Hematopoietic multipotent progenitor cell treated with erythropoietin and hydrocortisone succinate and interleukin-3 and kit ligand, for 15 days (in vitro differentiated cells): ENCODE measurements at places on chromosomes 7 and 10.

- no peak for DNase-seq
These were observed 135.6 kb upstream of the NEBL start for GRCh38 chr10:21032587-21033319.

DNA sequence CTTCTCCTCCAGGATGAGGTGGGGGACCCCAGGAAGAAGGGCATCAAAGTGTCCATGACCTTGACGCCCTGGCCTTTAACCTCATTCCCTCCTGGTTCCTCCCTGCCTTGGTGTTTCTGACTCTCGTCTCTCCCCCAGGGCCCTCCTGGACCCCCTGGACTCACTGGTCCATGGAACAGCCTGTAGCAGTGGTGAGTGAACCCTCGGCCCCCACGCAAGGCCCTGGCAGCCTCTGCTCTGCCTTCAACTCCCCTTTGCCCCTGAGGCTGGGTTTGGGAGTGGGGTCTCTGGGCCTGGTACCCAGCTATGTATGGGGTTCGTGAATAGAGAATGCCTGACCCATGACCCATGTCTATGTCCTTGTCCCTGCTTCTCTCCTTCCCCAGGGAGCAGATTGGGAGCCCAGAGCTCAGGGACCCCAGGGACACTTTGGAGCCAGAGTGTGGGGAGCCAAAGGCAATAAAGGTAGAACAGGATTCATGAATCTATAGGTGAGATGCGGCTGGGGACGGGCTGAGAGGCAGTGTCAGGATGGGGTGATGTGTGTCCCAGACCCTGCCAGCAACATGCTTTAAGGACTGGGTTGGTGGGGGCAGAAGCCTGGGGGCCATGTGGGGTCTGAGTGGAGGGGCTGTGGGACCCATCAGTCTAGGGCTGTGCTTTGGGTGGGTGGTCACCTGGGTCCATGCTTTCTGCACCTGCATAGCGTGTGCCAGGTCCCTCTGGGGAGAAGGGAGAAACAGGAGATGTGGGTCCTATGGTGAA, 18.4 kb upstream of the VOPP1 start:
- no peak for DNase-seq

DNA sequence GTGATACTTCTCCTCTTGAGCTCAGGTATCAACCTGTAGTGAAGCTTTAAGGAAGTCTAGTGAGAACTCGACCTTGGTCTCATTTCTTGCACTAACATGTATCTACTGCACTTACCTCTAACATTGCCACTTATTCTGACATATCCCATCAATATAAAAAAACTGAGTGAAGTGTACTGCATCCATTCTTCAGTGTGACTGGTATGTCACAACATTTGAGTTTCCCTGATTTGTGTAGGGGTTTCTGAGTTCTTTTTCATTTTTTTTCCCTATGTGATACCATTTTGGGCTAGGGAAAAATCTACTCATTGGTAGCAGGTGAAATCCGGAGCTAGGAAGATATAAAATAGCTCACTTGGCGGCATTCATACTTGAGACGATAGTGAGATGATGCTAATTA, 274.3 kb downstream of the PRKG1 start:
- no peak for DNase-seq

GRCh38 chr7:122339145-122339904, 34.8 kb upstream of the FEZF1 start:
- no peak for DNase-seq

DNA sequence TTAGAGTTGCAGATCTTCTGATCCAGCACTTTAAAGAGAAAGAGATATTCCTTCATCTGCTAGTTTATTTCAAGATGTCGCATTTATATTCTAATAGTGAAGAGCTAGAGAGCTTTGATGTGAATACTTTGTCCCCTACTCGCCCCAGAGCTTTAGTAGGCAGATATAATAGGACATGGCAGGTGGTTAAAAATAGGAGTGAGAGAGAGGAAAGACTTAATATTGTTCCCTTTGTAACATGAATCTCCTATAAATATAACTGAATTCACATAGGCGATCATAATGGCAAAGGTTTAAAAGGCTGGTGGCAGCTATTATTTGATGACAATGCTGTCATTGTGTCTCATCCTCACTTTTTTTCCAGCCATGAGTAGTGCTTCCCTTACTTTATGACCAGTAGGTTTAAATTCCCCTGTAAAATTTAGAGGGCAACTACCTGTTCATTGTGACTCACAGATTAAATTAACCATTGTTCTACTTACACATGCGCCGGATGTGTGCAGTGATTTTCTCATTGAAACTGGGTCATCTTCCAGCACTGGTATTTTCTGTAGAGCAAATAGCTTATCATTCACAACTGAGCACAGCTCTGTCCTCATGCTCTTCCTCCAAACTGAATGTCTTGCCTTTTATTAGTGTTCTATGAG, 906.7 kb upstream of the CELF2 start:
- no peak for DNase-seq

GRCh38 chr7:151905353-151905752, 28.4 kb upstream of the PRKAG2 start:
- no peak for DNase-seq

DNA sequence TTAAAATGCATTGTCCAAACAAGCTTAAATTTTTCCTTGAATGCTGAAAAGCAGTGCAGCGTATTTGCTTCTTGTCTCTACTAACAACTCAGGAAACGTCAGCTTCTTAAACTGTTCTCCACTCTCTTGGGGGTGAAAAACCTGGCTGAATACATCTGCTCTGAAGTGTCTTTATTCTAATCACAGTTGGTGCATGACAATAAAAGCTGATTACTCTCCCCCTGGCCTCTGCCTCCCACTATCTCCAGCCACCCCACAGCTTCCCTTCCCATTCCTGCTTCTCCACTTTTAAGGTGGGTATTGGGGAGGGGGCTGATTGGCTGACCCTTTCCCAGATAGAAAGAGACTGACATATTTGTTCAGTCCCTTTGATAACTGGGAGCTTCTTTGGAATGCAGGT, 456.0 kb downstream of the SORCS1 start:
- DNase-seq = no peak

DNA sequence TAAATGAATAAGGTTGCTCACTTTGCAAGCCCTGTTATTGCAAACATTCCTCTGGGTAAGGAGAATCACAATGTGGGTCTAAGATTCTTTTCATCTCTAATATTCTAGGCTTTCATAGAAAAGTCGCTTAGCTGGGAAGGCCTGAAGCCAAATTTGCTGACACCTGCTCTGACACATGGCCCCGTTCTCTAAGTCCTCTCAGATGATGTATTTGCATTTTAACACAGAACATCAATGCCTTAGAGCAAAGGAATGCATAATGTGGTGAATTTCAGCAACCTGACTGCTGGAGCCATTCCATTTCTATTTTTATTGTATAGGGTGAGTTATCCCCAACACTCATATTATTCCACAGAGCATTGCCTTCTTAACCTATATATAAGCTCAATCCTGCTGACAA, 682.1 kb upstream of the NRP1 start:
- DNase-seq = no peak

DNA sequence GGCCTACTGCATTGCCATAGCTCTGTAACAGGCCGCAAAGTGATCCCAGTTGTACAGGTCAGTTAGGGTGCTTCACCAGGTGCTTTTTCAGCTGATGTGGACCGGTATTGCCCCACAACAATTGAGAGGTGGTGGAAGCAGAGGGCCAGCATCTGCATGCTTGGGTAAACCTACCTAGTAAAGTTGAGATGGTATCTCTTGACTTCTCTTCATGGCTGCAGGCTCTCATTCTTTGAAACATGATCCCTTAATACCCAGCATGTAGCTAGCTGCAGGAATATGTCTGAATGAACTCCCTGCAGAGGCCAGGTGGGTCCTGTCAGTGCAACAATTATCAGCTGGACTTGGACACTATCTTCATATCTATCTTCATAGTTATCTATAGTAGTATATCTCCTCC, 60.7 kb upstream of the CCDC6 start:
- DNase-seq = no peak

GRCh38 chr10:128576943-128577670, 450.9 kb upstream of the MKI67 start:
- DNase-seq = no peak

GRCh38 chr10:7389346-7389745, 21.5 kb downstream of the SFMBT2 start:
- no peak for DNase-seq

- no peak for DNase-seq
These were observed 621.4 kb downstream of the POM121L12 start for GRCh38 chr7:53656881-53657280.

DNA sequence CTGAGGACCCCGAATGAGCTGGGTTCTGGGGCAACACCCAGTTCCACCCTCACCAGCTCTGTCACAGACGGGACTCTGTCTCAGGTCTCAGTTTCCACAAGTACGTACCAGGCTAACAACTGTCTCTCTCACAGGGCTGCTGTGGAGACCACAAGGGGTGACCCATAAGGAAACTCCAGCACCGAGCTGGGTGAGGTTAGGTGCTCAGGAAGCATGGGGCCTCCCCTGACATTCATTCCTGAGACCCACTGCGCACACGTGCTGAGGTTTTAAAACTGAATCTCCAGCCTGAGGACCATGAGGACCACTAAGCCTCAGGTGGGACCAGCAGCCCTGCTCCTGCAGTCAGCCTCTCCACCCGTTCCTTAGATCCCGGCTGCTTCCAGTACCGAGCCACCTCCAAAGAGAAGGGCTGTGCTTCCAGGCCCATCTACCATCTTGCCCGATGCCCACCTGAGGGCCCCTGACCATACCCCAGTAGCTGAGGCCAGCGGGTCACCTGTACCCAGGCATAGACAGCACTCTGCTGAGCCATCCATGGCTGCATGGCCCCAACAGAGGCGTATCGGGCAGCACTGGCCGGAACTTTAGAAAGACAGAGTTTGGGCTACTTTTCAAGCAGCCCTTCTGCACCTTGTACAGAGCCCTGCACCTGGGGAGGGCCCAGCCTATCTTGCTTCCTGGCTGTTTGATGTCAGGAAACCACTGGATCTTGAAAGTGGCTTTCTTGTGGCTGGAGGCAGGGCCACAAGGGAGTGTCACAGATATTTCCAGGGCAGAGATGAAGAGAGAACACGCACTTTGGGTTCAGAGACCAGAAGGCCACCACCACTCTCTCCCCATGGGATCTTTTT, 18.7 kb downstream of the HSPA12A start:
- no peak for DNase-seq
